ENCODE measurements at places on chromosomes 12 and 14.

DNA sequence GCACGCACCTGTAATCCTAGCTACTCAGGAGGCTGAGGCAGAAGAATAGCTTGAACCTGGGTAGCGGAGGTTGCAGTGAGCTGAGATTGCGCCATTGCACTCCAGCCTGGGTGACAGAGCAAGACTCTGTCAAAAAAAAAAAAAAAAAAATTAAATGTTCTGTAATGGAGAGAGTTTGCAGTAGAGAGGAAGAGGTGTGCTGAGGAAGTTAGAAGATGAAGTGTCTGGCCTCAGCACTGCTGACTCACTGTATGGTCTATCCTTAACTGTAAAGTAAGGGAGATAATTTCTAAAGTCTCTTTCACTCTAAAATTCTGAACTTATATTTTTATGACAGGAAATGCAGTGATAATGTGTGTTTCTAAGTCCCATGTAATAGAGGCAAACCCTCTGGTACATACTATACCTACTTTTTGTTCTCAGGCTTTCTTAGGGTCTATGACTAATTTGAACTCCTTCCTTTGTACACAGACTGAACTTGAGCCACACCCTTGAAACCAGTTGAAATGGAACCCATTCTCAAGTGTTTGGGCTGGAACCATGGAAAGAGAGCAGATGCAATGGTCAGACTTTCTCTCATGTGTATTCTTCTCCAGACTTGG, 278.1 kb upstream of the FAR2 start:
- no peak for DNase-seq

DNA sequence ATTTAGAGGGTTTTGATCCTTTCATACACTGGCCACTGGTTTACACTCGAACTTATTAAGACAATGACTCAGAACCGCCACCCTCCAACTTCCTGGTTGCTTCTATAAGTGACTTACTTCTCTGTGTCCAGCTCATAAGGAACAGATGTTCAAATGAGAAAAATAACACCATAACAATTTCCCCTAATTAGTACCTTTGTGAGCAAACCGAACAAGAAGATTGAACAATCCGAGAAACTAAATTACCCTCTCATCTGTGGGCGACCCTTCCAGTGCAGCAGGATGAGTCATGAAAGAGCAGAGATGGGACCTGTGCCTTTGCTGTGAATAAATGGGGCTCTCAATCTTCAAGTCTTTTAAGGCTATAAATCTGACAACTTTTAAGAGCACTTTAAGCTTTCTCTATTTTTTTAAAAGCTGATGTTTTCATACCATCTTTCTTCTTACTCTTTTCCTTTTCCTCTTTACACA, 146.8 kb upstream of the RASSF8 start:
- DNase-seq = peak; percentile 11

- no peak for DNase-seq
Measured at GRCh38 chr12:82648259-82648909, 38.3 kb upstream of the TMTC2 start.

DNA sequence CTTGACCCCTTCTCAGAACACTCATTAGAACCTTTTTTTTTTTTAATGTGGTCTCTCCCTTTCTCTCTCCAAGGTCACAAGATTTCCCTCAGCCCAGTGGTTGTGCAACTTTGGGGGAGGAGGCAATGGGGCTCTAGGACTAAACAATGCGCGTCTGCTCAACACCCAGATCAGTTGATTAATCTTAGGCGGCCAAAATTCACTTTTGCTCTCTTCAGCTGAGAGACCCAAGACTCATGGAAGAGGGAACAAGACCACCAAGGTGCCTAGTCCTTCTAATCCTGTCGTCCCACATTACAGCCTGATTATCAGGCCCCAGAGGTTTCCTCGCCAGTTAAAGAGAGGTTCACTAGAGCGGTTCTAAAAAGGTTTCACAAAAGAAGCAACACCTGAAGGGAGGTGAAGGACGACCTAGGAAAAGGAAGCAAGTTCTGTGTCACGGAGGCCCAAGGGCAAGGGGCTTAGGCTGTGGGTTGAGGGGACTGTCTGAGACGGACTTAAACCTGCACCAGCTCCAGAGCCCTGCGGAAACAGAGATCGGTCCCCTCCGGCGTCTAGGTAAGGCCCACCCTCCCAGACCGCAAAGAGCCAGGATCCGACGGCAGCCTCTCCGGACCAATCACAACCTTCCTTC, 824 bp upstream of the TARBP2 start:
- DNase-seq = peak; percentile 65

DNA sequence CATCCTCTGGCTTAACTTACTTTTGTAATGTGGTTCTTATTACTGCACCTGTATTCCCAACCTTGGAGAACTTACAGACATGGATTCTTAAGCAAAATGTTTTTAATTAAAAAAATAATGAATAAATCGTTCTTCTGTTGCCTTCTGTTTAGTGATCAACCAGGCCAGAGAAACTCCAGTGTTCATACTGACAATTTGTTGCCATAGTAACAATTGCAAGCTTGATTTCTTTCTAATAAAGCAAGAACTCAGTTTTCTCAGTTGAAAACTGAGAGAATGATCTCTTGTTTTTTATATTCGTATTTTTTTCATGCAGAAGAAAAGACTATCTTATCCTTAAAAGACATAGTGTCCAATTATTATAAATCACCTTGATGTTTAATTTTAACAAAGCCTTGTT, 106.5 kb upstream of the LMNTD1 start:
- DNase-seq = no peak
